ENCODE measurements at places on chromosomes 6 and 20. TPM values are rescaled to one million over a fixed set of nuclear protein-coding genes. Genes with fewer than 3 reads are reported as not detected.

Gene SMIM8
- total RNA-seq, result 2.3 TPM

Gene IGF2R
- 52.0 TPM for total RNA-seq

DNA sequence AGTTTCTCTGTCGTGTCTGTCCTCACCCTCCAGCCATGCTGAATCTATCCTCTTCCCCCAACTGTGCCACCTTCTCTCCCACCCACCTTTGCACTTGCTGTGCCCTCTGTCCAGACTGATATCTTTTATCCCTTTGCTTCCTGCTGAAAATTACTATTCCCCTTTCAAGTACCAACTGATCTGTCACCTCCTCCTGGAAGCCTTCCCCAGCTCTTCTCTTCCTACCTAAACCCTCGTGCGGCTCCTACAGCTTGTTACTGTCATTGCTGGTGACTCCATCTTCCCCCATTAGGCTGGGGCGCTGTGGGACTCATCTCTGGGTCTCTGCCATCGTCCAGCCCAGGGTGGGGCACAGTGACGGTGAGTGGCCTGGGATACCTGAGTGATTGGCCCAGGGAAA, 1.1 kb downstream of the BPIFB6 start:
- H3K4me1 ChIP-seq, result no peaks in the 10 kb centered on the region
- H3K4me3 ChIP-seq, result no peak overlapping the region
- DNase-seq, result no peak
- H3K36me3 ChIP-seq, result no peaks in the 10 kb centered on the region
- no peak overlapping the region for H3K27ac ChIP-seq

DNA sequence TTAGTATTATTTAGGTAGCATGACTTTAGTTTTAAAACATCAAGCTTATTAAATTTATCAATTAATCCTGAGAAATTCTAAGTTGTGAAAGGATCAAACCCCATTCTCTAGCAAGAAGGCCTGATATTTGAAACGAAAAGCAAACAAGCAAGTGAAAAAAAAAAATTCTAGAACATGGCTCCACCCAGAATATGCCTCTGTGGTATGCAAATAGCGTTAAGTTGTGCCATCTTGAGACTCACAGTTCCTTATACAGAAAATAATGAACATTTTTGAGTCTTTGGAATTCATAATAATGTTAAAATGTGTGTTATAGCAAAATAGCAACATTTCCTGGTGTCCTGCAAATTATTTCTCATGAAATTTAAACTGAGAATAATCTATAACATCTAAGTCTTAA, 42.0 kb downstream of the TRDN start:
- no peak overlapping the region for H3K4me3 ChIP-seq
- no peaks in the 10 kb centered on the region for H3K27me3 ChIP-seq
- no peak overlapping the region for H3K27ac ChIP-seq
- no peak for DNase-seq
- no peaks in the 10 kb centered on the region for H3K4me1 ChIP-seq

DNA sequence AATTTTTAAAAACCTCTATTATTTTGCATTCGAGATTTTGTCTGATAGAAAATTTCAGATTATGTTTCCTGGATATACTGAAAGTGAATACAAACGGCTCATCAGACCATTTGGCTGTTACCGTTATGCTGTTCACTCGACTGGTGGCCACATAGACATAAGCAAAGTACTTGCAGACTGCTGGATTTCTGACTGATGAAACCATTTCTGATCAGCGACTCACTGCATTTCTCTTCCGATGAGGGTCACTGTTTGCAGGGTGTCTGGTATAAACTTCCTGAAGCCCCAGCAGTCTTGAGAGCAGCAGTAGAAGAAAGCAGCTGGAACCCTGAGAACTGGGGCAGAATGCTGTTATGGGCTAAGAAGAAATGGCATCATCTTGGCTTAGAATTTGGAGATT, 17.7 kb downstream of the SNX9 start:
- no peaks in the 10 kb centered on the region for H3K36me3 ChIP-seq
- no peaks in the 10 kb centered on the region for H3K27me3 ChIP-seq
- no peak overlapping the region for H3K27ac ChIP-seq
- H3K4me3 ChIP-seq, result no peak overlapping the region
- H3K4me1 ChIP-seq, result peaks cover 29% of the 10 kb centered on the region
- DNase-seq, result no peak

DNA sequence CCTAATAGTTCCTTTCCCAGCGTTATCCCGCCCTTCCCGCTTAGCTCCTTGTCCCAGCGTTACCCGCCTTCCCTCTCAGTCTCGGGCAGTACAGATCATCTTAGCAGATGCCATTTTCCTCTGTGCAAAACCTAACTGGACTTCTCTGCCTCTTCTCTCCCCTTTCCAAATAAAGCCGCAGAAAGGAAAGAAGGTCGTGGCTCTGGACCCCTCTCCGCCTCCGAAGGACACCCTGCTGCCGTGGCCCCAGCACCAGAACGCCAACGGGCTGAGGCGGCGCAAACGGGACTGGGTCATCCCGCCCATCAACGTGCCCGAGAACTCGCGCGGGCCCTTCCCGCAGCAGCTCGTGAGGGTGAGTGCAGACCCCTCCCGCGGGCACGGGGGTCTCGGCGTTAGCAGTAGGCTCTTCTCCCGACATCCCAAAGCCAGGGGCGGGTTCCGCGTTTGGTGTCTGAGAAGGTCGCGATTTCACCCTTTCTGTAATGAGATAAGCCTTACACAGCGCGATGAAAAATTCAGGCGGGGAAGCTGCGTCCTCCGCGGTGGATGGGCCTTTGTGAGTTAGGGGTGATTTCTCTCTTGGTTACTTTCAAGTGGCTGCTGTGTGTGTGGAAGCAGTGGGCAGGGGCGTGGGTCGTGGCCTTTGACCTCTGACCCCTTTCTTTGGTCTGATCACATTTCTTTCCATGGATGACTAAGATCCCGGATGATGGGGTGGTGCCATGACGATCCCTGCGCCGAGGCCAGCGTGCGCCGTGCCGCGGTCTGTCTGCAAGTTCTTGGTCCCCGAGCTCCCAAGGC, 292.7 kb downstream of the TAF4 start:
- H3K27me3 ChIP-seq, result peaks cover 10% of the 10 kb centered on the region
- no peaks in the 10 kb centered on the region for H3K36me3 ChIP-seq
- no peak overlapping the region for H3K27ac ChIP-seq
- H3K4me1 ChIP-seq, result no peaks in the 10 kb centered on the region
- DNase-seq, result no peak

Gene PERP
- 976 TPM for total RNA-seq

Gene MLIP
- 3.1 TPM for total RNA-seq

GRCh38 chr6:152184573-152184916, 377.1 kb downstream of the ESR1 start:
- peaks cover 2% of the 10 kb centered on the region for H3K4me1 ChIP-seq
- H3K27ac ChIP-seq, result no peak overlapping the region
- no peak overlapping the region for H3K4me3 ChIP-seq
- H3K36me3 ChIP-seq, result no peaks in the 10 kb centered on the region

Gene ECT2L
- total RNA-seq, result not detected

GRCh38 chr6:132499757-132500156, 13.2 kb downstream of the STX7 start:
- H3K36me3 ChIP-seq, result peaks cover 8% of the 10 kb centered on the region
- no peak for DNase-seq
- no peaks in the 10 kb centered on the region for H3K27me3 ChIP-seq
- peaks cover 12% of the 10 kb centered on the region for H3K4me1 ChIP-seq
- H3K27ac ChIP-seq, result no peak overlapping the region
- no peak overlapping the region for H3K4me3 ChIP-seq

GRCh38 chr6:40819182-40819834, 219.7 kb downstream of the UNC5CL start:
- DNase-seq, result no peak
- H3K4me1 ChIP-seq, result no peaks in the 10 kb centered on the region
- no peaks in the 10 kb centered on the region for H3K36me3 ChIP-seq
- no peak overlapping the region for H3K27ac ChIP-seq
- H3K27me3 ChIP-seq, result no peaks in the 10 kb centered on the region
- no peak overlapping the region for H3K4me3 ChIP-seq

GRCh38 chr6:135006386-135006914, 48.2 kb downstream of the HBS1L start:
- H3K4me3 ChIP-seq, result no peak overlapping the region
- H3K4me1 ChIP-seq, result no peaks in the 10 kb centered on the region
- no peak overlapping the region for H3K27ac ChIP-seq
- no peaks in the 10 kb centered on the region for H3K36me3 ChIP-seq

Gene ZBTB9
- total RNA-seq, result 2.8 TPM

GRCh38 chr6:4055420-4056041, 23.4 kb downstream of the FAM217A start:
- no peak overlapping the region for H3K27ac ChIP-seq
- no peak overlapping the region for H3K4me3 ChIP-seq
- peaks cover 5% of the 10 kb centered on the region for H3K4me1 ChIP-seq
- no peaks in the 10 kb centered on the region for H3K27me3 ChIP-seq
- no peak for DNase-seq

DNA sequence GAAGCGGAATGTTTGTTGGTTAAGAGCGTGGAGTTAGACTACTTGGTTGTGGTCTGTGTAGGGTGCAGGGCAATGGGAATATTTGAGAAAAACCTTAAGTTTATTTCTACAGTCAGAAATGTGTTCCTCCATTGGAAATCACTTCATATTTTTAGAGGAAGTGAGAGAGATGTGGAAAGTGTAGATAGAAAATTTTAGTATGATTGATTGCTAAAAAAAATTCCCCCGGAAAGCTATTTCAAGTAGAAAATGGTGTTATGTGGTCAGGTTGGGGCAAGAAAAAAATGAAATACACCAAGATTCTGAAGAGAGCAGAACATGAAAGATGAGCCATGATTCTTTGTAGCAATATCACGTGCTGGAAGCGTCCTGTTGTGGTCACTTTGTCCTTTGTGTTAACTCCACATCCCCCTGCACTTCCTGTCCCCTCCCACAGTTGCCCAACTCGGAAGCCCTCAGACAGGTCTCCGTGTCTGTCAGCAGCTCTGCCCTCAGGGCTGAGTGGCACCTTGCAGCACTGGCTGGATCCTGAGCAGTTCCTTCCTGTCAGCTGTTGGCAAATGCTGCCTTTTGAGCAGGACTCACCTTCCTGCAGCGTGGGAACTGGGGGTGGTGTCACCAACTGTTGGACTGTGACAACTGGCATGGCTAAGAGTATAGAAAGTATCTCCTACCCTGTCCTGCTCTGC, 137.5 kb upstream of the SLC24A3 start:
- no peak overlapping the region for H3K4me3 ChIP-seq
- no peak for DNase-seq
- H3K27ac ChIP-seq, result no peak overlapping the region
- H3K36me3 ChIP-seq, result no peaks in the 10 kb centered on the region
- no peaks in the 10 kb centered on the region for H3K4me1 ChIP-seq

Gene PPARD
- total RNA-seq, result 17.9 TPM

Gene KIF25
- not detected for total RNA-seq

- H3K4me1 ChIP-seq, result peaks cover 7% of the 10 kb centered on the region
- H3K36me3 ChIP-seq, result no peaks in the 10 kb centered on the region
- no peak for DNase-seq
- no peak overlapping the region for H3K27ac ChIP-seq
Measured at GRCh38 chr6:165883851-165884640, 221.0 kb upstream of the PDE10A start.

DNA sequence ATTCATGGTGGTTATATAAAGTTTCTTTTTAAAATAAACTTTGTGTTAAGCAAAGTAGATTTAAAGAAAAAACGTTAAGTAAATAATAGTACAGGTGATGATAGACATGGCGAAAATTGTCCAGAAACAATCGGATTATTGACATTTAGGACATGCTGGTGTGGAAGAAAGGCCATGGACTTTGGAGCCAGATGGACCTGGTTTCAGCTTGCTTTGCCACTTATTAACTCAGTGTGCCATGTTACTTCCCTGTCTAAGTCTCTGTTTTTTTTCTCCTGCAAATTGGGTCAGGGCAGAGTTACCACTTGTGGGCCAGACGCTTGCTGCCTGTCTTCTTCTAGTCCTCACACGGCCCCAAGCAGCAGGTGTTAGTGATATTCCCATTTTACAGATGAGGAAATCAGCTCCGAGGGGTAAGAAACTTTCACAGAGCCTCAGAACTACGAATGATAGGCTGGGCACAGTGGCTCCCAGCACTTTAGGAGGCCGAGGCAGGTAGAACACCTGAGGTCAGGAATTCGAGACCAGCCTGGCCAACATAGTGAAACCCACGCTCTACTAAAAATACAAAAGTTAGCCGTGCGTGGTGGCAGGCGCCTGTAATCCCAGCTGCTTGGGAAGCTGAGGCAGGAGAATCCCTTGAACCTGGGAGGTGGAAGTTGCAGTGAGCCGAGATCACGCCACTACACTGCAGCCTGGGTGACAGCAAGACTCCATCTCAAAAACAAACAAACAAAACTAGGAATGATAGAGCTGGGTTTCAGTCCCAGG, 12.4 kb downstream of the KIF3B start:
- H3K36me3 ChIP-seq, result no peaks in the 10 kb centered on the region
- DNase-seq, result no peak
- no peak overlapping the region for H3K27ac ChIP-seq

Gene CUL9
- total RNA-seq, result 26.2 TPM

Gene NRSN2
- 3.7 TPM for total RNA-seq

Gene BTN2A1
- total RNA-seq, result 5.9 TPM

- no peaks in the 10 kb centered on the region for H3K27me3 ChIP-seq
- no peaks in the 10 kb centered on the region for H3K36me3 ChIP-seq
- DNase-seq, result no peak
- H3K27ac ChIP-seq, result no peak overlapping the region
Measured at GRCh38 chr6:53566755-53567154, 21.9 kb upstream of the GCLC start.

Gene GABRR2
- not detected for total RNA-seq

Gene CFB
- 10.4 TPM for total RNA-seq

DNA sequence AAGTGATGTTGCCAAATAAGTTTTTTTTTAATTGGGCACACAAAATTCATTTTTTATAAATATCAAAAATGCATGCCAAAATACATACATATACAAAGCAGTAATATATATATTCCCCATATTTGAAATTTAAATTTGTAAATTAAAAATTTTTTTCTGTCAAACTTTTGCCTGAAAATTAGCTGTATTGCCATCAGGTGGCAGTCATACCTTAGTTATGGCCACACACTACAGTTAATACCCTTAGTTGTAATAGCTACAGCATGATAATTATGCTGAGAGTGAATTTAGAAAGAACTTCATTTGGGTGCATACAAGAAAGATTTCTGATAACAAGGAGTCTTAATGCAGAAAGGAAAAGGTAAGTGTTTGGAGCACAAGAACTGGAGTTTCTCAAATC, 46.2 kb upstream of the SDHAF4 start:
- H3K4me3 ChIP-seq, result no peak overlapping the region
- no peaks in the 10 kb centered on the region for H3K4me1 ChIP-seq
- no peaks in the 10 kb centered on the region for H3K27me3 ChIP-seq
- no peak for DNase-seq

GRCh38 chr20:5442101-5442500, 125.3 kb upstream of the PROKR2 start:
- no peaks in the 10 kb centered on the region for H3K4me1 ChIP-seq
- H3K4me3 ChIP-seq, result no peak overlapping the region
- H3K36me3 ChIP-seq, result no peaks in the 10 kb centered on the region
- H3K27ac ChIP-seq, result no peak overlapping the region

Data from esophagus squamous epithelium (tissue), 5 donors.